ENCODE measurements at places on chromosomes 4 and X.

- peak; percentile 59 for DNase-seq
These were observed 91.5 kb upstream of the ZNF827 start for GRCh38 chr4:146029939-146030710.

DNA sequence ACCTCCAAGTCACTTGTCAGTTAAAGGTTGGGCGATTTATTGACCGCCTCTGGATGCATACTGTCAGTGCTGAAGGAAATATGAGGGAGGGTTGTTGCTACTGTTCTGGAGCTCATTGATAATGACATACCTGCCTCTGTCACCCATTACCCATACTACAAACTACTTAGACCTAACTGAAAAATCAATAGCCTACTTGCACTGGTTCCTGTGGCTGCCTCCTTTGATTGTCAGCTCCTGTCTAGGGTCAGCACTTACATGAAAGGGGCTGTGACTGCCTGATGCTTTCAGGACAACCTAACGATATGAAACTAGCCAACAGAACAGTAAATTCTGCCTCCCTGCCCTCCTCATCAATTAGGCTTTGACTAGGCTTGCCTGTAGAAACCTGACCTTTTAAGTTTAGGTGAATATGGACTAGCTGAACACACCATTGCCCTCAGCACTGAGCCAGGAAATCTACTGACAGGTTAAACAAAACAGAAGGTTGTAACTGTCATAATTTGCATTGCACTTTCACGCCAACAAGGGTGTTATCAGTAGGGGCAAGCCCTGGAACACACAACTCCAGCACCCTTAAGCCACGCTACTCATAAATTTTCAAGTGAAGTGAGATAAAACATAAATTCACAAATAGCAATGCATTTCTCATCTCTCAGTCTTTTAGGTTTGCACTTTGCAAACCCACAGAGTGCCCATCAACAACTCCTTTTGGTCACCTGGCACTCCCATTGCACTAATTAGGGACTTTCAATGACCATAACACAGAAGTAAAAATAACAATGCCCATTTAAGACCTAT lies 9.0 kb upstream of the MAB21L2 start:
- peak; percentile 29 for DNase-seq

DNA sequence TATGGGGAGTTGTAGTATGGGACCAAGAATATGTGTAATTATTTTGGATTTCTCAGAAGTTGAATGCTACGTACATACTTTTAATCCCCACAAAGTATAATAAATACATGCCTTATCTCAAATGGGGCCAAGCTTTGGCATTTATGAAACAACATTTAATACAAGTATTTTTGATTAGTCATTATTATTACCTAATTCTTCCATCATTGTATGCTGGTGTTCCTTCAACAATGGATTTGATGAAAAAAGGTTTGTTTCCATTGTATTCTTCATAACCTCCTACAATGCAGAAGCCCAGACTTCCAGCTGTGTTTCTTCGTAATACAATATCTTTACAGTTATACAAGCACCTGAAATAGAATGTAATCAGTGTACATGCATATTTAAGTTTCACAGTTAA lies 83.8 kb downstream of the FIP1L1 start:
- DNase-seq = peak; percentile 9

DNA sequence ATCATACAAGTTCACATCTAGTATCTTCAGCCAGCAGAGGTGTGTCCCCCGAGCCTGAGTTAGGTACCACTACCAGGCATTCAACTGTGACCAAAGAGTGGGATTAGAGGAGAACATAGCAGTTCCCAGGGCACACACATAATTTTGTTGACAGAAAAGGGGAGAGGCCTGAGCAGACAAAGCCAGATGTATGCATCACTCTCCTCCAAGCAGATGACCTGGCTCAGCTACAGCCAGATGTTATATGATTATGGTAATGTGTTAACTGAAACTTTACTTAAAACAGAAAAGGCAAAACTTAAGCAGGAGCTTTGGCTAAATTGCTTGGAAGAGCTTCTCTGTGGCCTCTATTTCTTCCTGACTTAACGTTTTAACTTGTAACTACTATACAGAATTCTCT lies 88.9 kb downstream of the CC2D2A start:
- no peak for DNase-seq

GRCh38 chr4:189048119-189048518 lies 892.6 kb upstream of the FRG1 start:
- no peak for DNase-seq

DNA sequence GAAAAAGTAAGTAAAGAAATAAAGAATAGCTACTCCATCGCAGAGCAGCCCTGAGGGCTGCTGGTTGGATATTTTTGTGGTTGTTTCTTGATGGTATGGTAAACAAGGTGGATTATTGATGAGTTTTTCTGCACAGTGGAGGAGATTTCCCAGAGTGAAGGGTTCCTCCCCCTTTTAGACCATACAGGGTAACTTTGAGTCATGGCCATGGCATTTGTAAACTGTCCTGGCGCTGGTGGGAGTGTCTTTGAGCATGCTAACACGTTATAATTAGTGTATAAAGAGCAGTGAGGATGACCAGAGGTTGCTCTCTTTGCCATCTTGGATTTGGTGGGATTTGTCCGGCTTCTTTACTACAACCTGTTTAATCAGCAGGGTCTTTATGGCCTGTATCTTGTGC lies 128.2 kb downstream of the ASMT start:
- no peak for DNase-seq

DNA sequence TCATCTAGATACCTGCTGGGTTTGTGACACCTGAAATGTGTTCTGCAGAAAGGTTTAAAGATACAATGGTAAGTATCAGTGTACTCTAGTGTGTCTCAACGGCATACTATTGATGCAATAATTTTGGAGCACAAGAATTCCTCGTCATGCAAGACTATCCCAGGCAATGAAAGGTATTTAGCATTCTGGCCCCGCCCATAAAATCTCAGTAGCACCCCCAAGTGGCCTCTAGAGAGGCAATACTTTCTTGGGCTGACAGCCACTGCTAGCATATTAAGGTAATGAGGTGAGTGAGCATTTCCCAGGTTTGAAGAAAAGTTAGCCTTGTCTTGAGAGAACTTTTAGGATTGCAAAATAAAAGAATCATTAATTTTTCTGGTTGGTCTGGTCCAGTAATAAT lies 24.0 kb downstream of the TAB3 start:
- DNase-seq = no peak

DNA sequence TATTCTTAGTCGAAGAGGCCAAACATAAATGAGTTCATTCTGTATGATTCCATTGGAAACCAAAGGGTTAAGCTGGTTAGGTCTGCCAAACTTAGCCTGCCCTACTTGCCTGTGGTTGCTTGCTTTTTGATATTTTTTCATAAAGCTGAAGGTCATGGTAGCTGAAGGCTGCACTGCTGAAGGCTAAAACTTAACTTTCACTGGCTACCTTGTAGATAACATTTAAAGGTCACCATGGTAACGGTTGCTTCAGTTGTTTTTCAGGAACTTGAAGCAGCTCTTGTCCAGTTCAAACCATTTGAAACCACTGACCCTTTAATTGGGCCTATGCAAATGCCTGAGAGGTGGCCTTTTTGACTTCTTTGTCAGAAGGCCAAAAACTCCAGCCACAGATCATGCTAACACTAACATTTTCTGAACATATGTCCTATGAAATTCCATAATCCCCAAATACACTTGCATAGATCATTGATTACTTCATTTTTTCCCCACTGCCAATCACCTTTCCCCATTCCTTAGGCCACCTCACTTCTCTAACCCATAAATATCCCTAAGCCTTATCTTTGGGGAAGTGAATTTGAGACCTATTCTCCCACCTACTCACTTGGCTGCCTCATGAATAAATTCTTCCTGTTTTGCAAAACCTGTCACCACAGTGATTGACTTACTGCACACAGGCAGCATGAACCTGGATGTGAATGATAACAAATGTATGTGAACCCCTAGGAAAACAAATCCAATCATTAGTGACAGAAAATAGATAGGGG lies 10.7 kb upstream of the SMIM10L2A start:
- DNase-seq = no peak

DNA sequence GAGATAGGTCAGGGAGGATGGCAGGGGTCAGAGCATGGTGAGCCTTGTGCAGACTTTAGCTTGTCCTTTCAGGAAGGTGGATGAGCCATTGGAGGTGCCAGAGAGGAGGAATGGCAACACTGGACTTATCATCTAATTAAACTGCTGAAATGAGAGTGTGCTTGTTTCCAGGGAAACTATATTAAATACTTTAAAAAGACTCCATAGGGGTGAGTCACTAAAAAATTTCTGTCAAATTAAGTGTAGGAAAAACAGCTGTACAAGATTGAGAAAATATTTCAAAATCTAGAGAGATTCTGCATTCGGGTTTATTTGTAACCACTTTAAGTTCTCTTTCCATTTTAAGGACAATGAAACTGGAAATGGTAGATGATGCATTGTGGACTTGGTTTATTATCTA lies 11.4 kb downstream of the FRAS1 start:
- DNase-seq = no peak

GRCh38 chrX:20130357-20130756 lies 11.3 kb downstream of the EIF1AX start:
- no peak for DNase-seq

DNA sequence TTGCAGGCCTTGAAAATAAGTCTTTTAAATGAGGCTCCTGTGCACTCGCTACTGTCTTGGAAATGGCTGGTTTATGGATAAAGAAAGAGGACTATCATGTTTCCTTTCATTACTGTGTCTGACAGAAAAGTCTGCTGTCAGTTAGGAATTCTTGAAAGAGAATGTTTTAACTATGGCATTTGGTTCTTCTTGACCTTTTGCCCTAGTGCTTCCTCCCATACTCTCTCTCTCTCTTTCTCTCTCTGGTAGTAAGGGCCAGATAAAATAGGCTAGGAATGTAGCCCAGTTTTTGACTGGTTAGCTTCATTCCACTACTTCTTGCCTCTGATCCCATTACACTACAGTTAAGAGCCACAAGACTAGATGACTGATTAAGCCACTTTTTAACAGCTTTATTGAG lies 29.8 kb downstream of the YY2 start:
- DNase-seq = no peak

DNA sequence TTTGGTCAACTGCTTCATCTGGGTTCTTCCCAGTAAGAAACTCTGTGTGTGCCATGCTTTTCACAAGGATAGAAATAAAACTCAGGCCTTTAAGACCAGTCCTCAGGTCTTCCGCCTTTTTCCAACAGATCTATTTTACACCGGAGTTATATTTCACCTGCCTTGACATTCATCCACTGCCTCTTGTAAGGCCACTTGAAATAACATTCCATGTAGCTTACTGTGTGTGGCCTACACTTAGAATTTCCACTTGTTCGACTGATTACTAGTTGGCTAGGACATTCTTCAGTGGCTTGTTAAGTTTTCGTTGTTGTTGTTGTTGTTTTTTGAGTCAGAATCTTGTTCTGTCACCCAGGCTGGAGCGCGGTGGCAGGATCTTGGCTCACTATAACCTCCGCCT lies 92.8 kb upstream of the UNC5C start:
- no peak for DNase-seq

Data from NCI-H1417 (cell line).